ENCODE measurements at places on chromosomes 7 and 10.

- no peak for DNase-seq
Measured at GRCh38 chr10:33238643-33239042, 95.8 kb downstream of the NRP1 start.

DNA sequence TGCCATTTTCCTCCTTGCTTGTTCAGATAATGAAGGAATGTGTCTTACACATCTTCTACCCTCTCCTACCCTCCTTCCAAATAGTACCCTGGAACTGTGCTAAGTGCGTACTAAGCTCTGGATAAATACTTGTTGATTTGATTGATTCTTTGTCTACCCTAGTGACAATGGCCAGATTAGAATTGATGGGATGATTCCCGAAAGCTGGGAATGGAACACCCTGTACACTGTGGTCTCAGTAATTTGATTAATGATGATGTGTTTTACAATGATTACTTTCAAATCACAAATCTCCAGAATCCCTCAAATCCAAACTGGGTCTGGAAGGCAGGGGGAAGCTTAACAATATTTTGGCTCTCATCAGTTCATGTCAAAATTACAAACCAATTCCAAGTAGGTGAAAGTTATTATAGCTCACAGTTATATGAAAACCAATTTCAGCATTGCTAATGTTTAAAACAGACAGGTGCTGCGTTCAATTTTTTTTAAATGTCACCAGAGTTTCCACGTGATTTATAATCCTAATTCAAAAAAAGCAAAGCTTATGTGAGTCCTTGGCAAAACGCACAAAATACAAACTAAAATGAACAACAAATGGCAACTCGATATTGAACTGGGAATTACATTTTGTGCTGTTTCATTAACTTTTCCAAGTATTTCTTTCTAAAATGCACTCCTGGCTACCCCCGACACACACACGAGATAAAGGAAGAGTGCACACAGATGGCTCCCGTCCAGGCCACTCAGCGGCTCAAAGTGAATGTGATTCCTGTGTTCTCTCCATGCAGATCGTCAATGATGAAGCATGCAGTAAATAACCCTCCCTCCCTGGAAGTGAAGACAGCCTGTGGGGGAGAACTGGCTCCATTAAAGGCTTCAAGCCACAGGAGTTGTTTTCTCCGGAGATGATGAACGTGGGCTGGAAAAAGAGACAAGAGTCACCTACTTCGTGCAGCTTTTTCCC, 21.7 kb upstream of the ADRB1 start:
- no peak for DNase-seq

DNA sequence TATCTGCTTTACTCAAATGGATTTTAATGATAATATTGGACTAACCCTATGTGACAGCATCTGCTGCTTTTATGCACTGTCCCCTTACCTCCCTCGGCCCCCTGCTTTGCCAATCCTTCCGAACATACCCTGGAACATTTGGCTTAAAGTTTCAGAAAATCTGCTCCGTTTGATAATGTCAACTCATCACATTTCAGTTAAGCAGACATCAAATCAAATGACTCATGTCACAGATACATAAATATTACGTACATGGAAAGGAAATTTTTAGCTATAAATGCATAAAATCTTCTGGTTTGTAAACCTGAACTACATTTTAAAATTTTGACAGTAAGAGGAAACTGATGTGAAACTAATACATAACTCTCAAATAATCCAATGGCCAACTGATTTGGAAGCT, 98.2 kb downstream of the CNTNAP2 start:
- no peak for DNase-seq

DNA sequence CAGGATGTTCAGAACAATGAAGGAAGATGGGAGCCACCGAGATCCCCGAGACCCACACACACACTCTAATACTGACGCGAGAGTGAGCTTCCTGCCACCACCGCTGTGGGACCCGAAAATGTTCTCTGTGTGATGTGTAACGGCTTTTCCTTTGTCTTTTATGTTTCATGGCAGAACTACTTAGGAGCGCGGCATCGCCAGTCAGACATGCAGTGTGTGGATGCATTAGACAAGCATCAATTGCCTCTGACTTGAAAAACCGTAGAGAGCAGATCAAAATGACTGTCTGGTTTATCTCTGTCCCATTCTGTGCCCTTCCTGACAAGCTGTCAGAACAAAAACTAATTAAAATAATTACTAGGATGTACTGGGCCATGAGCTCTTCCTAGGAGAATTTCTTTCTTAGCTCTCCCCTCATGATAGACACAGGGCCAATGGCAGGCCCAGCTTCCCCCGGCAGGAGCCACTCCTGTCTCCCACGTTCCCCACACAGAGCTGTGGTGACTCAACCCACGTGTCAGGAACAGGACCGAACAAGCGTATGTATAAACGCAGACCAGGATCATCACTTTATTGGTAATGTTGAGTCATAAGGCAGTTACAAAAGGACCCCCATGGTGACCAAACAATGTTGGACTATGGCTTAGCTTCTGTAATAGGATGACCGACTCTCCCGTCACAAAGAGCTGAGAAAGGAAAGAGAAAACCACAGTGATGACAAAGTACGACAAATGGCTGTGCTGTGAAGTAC, 705.0 kb downstream of the PARD3 start:
- no peak for DNase-seq

DNA sequence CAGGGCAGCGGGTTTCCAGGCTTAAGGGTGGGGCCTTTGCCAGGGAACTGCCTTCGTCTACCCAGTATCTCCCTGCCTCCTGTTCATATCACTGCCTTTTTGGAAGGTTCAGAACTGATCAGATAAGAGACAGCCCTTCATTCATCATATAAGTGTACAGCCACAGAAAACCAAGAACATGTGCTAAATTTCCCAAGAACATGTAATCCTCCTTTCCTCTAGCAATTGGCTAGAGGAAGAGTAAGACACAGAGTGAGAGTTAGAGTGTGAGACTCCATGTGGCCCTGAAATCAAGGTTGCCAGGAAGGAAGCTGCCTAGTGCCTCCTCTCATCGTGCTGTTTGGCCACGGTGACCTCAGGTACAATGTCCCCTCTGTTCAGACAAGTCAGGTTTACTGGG, 770.9 kb downstream of the TNS3 start:
- no peak for DNase-seq

DNA sequence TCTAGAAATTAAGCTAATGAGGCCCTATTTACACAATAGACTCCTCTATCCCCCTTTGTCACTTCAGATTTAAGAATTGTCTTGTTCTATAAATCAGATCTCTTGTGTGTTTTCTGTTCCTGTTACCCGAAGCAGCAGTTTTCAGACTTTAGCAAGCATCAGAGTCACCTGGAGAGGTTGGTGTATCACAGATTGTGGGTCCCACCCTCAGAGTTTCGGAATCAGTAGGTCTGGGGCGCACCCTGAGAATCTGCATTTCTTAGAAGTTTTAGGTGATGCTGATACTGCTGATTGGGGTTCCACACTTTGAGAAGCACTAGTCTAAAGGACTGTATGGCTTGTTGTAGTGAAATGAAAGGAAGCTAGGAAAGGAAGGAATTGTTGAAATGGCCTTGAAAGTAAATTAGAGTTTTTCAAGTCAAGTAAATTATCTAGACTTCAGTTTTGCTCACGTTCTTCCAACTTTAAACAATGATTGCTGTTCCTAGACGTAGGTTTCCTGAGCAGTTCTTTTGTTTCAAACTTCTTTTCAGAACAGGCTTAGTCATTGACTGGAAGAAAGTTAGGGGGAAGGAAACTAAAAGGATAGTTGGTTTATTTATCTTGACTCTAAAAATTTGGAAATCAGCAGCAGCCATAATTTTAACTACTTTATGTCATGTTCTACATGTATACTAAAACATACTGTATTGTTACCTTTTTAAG, 15.7 kb downstream of the BPGM start:
- DNase-seq, result no peak

- DNase-seq, result peak; percentile 97
Measured at GRCh38 chr7:117019786-117020590, 66.7 kb downstream of the ST7 start.

DNA sequence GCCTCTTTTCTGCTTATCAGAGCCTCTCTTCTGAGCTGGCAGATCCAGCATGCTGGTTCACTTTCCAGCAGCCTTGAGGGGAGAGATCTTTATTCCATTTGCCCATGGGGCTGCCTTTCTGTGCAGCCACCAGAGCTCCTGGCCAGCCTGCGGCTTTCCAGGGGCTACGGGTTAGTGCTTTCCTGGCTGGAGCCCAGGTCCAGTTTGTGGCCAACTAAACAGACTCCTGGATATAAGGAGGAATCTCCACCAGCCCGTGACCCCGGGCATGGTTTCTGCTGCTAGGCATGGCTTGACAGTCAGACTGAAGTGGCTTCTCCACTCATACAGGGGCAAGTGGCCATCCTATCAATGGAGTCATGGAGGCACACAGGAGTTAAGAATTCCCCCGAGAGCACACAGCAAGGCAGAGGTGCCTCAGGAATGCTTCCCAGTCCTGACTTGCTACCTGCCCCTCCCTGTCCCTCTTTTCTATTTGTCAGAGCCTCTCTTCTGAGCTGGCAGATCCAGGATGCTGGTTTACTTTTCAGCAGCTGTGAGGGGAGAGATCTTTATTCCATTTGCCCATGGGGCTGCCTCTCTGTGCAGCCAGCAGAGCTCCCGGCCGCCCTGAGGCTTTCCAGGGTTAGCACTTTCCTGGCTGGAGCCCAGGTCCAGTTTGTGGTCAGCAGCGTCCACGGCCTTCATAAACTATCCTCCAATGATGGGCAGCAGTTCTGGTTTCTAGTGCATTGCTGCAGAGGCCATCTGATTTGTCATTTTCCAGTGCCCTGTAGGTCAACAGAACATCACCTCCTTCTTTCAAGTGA, 35.9 kb downstream of the TSPAN15 start:
- no peak for DNase-seq

DNA sequence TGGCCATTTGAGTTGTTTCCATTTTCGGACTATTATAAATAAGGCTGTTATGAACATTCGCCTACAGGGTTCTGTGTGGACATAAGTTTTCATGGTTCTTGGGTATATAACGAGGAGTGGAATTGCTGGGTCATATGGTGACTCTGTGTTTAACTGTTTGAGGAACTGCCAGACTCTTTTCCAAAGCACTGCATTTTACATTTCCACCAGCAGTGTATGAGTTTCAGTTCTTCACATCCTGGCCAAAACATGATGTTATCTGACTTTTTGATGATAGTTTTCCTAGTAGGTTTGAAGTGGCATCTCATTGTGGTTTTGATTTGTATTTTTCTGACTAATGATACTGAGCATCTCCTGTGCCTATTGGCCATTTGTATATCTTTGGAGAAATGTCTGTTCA, 5.4 kb downstream of the SUV39H2 start:
- DNase-seq, result no peak

- peak; percentile 49 for DNase-seq
Measured at GRCh38 chr7:66627881-66628360, 760 bp upstream of the KCTD7 start.
